ENCODE measurements at places on chromosomes 1 and 21.

GRCh38 chr1:87505391-87505983 lies 176.8 kb downstream of the LMO4 start:
- no peak for DNase-seq

DNA sequence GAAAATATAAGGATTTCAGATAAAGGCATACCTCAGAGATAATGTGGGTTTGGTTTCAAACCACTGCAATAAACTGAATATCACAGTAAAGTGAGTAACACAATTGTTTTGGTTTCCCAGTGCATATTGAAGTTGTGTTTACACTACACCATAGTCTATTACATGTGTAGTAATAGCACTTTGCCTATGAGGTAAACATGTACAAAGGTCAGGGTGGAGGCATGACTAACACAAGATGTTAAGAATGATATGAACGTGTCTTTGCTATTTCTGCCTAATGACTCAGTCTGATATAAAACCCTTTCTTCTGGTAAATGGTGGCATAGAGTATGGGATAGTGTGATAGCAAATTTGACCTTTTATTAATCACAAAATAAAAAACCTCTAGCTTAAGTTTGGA lies 621.5 kb upstream of the ADGRL2 start:
- DNase-seq = no peak

- DNase-seq = no peak
Observed at GRCh38 chr1:112762541-112763500, 47.7 kb upstream of the PPM1J start.

GRCh38 chr1:208577381-208577905 lies 333.3 kb upstream of the PLXNA2 start:
- no peak for DNase-seq

DNA sequence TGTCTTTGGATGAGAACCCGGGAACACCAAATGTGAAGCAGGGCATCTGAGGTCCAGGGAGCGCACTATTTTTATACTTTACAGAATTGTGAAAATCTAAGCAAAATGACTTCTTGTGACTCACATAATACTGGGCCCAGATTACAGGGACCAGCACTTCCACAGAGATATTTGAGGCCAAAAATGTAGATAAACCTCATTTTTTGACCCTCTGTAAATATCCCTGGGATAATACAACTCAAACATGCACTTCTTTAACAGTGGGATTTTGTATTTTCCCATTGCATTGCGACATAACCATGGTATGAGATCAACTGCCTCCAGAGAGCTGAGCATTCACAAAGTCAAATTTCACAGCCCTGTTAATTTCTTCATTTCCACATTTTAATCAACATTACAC lies 289.4 kb upstream of the ADGRL4 start:
- DNase-seq = no peak

DNA sequence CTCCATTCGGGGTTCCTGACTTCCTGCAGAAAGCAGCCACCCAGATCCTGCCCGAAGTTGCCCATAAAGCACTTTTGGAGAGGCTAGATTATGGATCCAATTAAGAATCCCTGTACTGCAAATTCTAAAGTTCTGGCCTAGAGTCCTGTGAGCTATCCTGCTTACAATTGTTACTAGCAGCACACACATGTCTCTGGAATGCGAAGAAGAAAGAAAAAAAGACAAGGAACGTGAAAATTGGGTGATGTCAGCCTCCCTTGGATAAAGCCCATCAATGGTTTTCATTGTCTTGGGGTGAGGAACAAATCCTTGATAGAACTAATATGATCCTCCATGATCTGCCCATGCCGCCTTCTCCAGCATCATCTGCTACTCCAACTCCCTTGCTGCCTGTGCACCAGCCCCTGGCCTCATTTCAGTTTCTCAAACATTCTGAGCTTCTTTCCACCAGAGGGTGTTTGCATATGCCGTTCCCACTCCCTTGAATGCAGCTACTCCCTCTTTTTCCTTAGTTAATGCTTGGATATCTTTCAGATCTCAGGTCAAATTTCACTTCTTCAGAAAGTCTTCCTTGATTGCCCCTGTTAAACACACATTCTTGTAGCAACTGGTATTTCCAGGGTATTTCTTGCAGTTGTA lies 94.0 kb downstream of the ST6GALNAC5 start:
- no peak for DNase-seq

GRCh38 chr1:99177465-99177864 lies 86.8 kb upstream of the PLPPR4 start:
- no peak for DNase-seq

- no peak for DNase-seq
Observed at GRCh38 chr1:233627823-233628222, 13.9 kb downstream of the KCNK1 start.

GRCh38 chr1:169326956-169327268 lies 40.7 kb downstream of the NME7 start:
- DNase-seq = no peak

- no peak for DNase-seq
Observed at GRCh38 chr1:32741413-32742198, 39.0 kb upstream of the SYNC start.

GRCh38 chr21:42540396-42540795 lies 26.7 kb downstream of the SLC37A1 start:
- no peak for DNase-seq

DNA sequence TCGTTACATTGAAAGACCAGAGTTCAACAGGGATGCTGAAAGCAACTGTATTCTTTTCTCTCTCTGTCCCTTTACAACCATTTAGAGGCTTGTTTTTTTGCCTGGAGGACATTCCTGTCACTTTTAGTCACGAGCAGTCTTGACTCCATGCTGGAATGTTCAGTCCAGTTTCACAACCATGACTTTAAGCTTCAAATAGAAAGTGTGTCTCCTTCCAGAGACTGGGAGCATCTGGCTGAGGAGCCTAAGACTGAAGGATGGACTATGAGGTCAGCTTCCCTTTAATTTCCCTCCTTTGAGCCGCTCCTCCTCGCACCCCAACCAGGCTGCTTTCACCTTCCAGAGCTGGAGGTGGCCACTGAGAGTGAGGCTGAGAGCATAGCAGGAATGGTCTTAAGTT lies 10.5 kb upstream of the RYR2 start:
- DNase-seq = no peak

DNA sequence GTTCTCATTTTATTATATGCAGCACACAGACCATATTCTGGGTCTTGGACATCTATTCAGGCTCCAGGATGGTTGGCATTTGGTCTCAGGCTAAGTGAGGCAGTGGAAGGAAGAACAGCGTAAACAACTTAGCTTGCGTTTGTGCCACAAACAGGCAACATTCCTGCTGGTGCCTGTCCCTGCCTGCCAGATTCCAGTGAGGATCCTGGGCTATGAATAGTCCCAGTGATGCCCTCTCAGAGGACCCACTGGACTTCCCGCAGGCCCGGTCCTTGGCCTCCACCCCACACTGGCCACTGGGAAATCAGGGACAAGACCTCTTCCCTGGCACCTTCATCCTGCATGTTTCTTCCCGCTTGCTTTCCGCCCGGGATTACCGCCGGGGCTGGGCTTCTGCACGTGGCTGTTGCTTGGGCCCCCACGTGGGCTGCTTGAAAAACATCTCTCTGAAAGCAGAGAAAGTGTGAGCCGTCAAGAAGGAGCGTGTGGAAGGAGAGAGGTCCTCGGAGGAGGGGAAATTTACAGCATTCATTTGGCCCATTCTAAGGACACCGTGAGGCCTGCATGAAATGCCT lies 145.1 kb upstream of the WNT4 start:
- no peak for DNase-seq

- DNase-seq = no peak
Observed at GRCh38 chr1:54950369-54951163, 29.9 kb upstream of the TMEM61 start.

DNA sequence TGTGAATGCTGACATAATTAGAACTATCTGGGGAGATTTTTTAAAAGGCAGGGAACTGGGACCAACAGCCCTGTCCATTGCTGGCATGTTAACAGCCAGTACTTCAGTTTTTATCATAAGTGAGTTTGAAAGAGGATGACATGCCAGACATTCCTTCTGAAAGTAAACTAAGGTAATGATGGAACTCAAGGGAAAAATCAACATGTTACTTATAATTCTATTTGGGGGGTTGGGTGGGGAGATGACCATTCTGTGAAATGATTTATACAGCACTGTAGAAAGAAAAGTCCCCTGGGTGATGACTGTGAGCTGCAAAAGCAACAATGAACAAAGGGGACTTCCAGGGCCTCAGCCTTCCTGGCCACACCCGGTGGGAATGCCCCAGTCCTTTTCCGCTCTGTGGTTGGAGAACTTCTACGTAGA lies 5.4 kb upstream of the LAMC2 start:
- DNase-seq = no peak

- DNase-seq = no peak
Observed at GRCh38 chr1:19049798-19050197, 93.3 kb upstream of the IFFO2 start.

GRCh38 chr1:103160281-103160680 lies 52.0 kb upstream of the COL11A1 start:
- no peak for DNase-seq

DNA sequence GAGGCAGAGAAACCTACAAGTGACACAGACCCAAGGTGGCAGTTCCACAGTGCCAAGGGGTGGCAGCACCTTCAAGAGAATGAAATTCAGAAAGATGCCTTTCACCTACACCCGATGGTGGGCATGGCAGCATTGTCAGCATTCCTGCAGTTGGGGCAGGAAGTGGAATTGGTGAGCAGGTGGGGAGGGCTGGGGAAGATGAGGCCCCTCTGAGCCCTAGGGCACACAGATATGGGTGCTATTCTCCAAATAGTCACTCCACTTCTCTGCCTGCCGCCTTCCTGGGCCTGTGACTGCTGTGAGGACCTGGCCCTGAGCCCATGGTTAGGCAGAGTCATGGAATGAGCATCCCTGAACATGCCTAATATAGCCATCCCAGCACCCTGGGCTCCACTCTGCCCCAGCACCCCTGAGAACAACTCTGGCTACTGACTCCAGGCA lies 8.3 kb downstream of the SHISA4 start:
- DNase-seq = no peak

GRCh38 chr1:176854758-176855745 lies 309.5 kb downstream of the ASTN1 start:
- DNase-seq = no peak

- no peak for DNase-seq
Observed at GRCh38 chr21:46634966-46635323, 529 bp upstream of the PRMT2 start.

- no peak for DNase-seq
Observed at GRCh38 chr1:9670085-9670484, 18.6 kb downstream of the PIK3CD start.

DNA sequence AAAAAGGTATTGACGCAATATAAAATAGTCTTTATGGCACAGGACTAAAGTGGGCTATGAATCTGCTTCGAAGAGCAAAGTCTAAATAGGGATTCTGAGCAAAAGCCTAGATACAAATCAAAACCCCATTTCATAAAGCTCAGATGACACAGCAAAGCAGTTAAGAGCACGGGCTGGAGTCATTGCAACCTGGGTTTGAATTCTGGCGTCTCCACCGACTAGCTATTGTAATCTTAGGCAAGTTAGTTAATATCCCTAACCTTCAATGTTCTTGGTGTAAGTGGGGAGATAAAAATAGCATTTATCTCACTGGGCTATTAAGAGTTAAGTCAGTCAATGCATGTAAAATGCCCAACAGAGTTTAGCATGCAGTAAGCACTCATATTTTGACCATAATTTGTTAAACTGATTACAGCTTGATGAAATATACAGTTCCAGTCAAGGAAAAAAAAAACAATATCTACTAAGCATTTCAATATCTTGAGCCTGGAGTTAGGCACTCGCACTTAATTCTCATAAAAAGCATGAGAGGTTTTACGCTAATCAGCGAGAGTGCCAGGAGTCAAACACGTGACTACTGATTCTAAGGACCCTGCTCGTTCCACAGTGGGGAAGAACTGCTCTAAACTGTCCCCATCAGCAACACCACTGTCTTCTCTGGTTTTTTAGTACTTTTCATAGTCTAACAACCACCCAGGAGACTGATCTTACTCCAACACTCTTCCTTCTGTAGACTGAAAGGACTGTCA lies 75.5 kb downstream of the JAK1 start:
- DNase-seq = no peak

- DNase-seq = no peak
Observed at GRCh38 chr1:229349463-229350385, 6.9 kb upstream of the CCSAP start.

DNA sequence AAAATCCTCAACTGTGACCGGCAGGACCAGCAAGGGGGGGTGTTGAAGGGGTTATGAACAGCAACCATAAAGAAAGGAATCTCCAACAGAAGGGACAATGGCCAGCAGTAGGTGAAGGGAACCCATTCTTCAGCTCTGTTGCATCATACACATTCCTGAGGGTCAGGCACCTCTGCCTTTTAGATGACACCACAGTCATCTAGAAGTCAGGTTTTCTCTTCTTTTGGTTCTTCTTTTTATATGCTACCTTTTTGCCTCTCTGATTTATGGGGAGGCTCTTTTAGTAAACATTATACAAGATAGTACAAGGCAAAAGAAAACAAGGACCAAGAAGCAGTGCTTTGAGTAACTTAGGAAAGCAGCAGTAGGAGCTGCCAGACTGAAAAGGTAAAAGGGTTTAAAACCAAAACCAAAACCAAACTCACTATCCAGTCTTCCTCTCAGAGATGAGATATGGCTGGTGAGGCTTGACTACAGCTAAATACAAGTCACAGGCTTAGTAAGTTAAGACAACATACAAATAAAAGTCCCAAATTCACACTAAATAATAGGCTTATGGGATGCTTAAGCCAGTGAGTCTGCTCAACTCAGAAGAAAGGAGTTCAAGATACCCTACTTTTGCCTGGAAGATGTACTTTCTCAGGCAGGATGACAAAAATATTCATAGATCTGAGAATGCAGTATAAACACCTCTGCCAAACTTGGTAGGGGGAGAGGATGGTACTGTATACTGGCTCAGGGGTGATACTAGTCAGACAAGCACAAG lies 4.1 kb downstream of the TEX38 start:
- DNase-seq = no peak

DNA sequence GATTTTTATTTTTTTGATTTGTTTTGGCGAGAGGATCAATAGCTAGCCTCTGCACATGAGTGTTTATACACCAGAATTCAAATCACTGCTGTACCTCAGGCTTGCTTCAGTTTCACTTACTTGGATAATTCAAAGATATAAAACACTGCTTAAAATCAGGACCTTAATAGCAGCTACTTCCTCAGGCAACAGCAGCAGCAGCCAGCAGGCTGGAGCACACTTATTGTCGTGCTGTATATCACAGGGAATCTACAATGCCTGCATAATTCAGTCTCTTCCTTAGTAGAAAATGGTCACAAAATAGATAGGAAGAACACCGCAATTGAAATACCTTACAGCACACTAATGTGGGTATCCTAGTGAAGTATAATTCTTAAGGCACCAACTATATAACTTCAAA lies 497.3 kb downstream of the NEGR1 start:
- no peak for DNase-seq

DNA sequence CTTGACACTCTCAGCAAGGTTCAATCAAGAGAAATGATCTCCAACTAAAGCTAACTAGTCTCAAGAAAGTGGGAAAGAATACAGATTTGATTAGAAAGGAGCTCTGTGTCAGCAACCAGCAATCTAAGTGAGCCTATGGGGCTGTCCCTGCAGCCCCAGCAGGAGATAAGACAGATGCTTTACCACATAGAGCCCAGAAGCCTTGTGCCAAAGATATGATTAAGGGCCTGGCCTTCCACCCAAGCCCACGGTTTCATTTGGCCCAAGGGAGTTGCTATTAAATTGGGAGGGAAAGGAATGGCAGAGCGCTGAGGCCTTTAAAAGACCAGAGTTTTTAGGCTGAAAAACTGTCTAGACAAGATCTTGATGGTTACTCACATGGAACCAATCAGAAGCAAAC lies 74.8 kb downstream of the HLCS start:
- no peak for DNase-seq
